Hepatocyte (in vitro differentiated cells): ENCODE measurements at places on chromosomes 16 and 17. TPM values are rescaled to one million over a fixed set of nuclear protein-coding genes. Genes with fewer than 3 reads are reported as not detected.

Gene TMC6
- total RNA-seq = 20.9 and 26.7 TPM in 2 replicates

Gene STH
- total RNA-seq = not detected in 2 replicates

Gene NPIPB13
- 2.4 and 3.5 TPM in 2 replicates for total RNA-seq

Gene KRT40
- 0.33 TPM in 1 of 2 replicates, not detected in the other for total RNA-seq

- no peak for DNase-seq
These were observed 13.9 kb upstream of the GINS3 start for GRCh38 chr16:58378401-58378800.

- no peak for DNase-seq
These were observed 27.3 kb downstream of the NGFR start for GRCh38 chr17:49522357-49522890.

GRCh38 chr17:437545-437944 is 84.9 kb upstream of the RPH3AL start:
- DNase-seq = no peak
